ENCODE measurements at places on chromosomes 11 and 22.

DNA sequence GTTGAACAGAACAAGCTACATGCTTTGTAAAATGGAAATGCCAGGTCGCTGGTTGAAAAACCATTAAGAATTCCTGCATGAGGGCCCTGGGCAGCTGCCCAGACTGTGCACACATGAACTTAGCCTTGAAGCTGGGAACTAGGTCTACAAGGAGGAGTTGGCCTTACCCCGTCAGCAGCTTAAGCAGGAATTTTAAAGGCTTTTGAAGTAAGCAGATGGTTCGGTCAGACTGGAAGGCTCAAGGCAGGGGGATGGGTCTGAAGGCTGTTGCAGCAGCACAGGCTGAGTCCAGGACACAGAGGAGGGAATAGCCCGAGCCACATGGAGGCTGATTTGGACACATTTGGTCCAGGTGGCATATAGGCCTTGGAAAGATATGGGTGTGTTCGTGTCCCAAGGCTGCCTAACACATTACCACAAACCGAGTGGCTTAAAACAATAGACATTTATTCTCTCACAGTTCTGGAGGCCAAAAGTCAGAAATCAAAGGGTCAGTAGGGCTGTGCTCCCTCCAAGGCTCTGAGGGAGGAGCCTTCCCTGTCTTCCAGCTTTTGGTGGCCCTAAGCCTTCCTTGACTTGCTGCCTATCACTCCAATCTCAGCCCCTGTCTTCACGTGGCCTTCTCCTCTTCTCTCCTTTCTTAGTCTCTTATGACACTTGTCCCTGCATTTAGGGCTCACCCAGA, 11.6 kb downstream of the LIF start:
- DNase-seq: peak; percentile 80

GRCh38 chr11:48182860-48183526, 33.6 kb upstream of the OR4B1 start:
- DNase-seq: no peak

DNA sequence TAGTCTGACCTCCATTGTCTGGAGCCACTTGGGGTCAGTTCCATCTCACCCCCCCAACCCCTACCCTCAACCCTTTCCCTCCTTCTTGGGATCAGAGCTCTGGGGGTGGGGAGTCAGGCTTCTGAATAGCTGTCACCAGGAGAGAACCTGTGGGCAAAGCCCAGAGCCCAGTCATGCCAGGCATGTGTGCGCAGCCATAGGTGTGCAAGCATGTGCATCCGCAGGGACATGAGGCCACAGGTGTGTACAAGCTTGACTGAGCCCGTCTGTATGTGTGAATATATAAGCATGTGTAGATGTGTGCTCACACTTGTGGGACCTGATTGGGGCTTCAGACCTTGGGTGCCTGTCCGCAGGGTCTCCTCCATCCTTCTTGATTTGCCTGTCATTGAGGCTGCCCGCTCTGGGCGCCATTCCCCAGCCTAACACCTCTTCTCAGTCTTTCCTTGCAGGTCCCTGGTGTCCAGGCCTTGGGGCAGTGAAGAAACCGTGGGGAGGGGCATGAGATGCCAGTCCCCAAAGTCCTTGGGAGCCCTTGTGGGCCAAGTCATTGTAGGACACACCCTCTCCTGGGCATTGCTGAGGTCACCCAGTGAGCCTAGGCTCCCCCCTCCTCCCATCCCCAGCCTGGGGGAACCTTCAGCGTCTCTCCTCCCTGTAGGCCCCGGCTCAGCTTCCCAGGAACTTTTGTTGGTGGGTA, 9.0 kb downstream of the ATG16L2 start:
- DNase-seq: no peak

DNA sequence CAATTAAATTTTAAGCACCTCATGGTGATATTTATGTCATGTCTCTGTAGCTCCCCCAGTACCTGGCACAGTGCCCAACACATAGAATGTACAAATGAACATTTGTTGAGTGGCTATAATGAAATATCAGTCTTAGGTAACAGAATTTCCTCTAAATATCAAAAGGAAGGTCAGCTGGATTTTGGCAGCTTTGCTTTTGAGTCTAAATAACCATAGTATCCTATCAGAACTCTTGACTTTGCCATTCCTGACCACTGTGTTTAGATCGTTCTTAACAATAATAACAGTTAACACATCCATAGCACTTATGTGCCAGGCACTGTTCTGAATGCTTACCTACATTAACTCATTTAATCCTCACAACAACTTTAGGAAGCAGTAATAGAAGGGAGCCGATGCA, 26.6 kb downstream of the TMEM123 start:
- no peak for DNase-seq

GRCh38 chr11:129864811-129865210, 30.6 kb downstream of the NFRKB start:
- no peak for DNase-seq

- DNase-seq: no peak
These were observed 29.0 kb downstream of the TXN2 start for GRCh38 chr22:36452250-36452977.

GRCh38 chr11:57699813-57700212, 12.2 kb downstream of the MED19 start:
- DNase-seq: no peak

- no peak for DNase-seq
These were observed 3.8 kb downstream of the EHD1 start for GRCh38 chr11:64874308-64875240.

DNA sequence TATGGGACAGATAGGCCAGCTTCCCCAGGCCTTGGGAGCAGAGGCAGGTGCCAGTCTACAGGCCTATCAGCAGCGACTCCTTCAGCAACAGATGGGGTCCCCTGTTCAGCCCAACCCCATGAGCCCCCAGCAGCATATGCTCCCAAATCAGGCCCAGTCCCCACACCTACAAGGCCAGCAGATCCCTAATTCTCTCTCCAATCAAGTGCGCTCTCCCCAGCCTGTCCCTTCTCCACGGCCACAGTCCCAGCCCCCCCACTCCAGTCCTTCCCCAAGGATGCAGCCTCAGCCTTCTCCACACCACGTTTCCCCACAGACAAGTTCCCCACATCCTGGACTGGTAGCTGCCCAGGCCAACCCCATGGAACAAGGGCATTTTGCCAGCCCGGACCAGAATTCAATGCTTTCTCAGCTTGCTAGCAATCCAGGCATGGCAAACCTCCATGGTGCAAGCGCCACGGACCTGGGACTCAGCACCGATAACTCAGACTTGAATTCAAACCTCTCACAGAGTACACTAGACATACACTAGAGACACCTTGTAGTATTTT, 26.6 kb upstream of the L3MBTL2 start:
- no peak for DNase-seq

DNA sequence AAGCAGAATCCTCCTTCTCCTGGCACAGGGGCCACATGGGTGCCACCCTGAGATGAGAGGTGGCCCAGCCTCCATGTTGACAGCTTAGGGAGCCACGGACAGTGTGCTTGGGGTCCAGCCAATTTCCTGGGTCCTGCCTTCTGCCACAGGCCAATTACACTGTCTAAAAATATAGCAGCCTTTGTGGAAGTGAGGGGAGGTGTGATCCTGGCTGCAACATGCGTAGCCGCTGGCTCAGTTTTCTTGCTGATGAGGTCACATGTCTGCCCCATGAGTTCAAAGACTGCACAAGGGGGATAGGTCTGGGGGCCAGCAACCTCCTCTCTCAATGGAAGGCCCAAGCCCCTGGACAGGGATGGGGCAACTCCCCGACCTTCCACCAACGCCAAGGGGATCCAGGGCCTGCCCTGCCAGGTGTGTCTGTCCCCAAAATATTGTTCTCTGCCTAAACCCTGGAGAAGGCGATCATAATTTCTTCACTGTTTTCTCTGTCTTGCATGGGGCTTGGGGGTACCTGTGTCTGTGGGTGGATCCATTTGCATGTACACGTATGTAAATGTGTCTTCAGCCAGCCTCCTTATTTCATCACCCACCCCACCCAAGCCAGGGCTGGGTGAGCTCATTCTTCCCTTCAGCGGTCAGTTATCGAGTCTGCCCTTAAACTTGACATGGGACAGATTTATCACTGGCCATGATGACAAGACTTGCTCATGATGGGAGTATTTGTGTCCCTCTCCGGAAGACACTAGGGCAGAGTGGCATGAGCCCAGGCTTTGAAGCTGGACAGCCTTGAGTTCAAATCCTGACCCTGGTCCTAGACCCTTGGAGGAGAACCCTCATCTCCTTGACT, 59.4 kb downstream of the OTOG start:
- DNase-seq: no peak

DNA sequence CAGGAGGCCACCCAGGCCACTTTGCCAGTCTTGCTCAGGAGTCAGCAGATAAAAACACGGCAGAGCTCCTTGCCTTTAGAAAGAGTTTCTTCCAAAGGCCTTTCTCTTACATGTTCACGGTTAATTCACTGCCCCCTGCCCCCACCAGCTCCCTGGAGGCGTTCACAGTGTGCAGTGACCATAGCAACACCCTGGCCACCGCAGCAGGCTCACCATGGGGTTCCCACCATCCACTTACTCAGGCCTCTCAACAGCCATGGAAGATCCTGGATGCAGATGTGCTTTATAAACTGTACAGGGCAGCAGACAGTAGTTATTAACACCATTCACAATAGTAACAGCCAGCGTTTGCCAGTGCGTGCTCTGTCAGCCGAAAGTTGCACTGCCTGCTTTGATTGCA, 10.6 kb upstream of the MYO7A start:
- DNase-seq: no peak

- no peak for DNase-seq
These were observed 26.3 kb downstream of the POLR3H start for GRCh38 chr22:41518048-41518347.

- DNase-seq: peak; percentile 72
These were observed 18.2 kb downstream of the ADM start for GRCh38 chr11:10322830-10323792.

GRCh38 chr11:61773356-61773755, 19.0 kb downstream of the TMEM258 start:
- no peak for DNase-seq

DNA sequence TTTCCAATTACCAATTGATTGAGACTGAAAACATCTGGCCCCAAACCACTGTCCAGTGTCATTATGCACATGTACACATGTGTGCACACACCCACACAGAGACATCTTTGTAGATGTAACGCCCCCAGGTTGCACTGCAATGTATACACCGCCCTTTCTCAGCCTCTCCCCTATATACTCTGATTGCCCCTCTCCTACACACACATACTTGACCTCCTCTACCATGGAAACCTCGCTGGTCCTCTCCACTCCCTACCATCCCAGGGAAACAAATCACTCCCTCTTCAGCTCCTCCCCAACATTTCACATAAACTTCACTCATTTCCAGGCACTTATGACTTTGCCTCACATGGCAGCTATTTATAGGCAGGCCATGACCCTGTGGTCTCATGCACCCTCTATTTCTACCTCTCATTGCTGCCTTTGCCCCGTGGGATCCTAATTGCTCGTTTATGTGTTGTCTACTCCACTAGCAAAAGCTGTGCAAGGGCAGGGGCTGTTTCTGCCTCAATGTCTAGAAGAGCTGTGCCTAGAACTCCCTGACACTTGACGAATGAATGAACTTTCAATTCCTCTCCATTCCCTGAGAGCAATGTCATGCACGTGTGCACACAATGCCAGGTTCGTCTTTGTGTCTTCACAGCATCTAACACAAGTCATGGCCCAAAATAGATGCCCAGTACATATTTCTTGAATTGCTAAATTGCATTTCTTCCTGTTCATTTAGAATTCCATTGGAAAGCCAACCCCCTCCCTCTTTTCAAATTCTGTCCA, 10.0 kb upstream of the TMA7B start:
- no peak for DNase-seq

All from skeletal muscle cell (primary cell).